ENCODE measurements at places on chromosomes 6 and 20. TPM values are rescaled to one million over a fixed set of nuclear protein-coding genes. Genes with fewer than 3 reads are reported as not detected.

Gene GHRH
- not detected for total RNA-seq

Gene CFAP61
- total RNA-seq = 0.17 TPM

Gene TXLNB
- 4.1 TPM for total RNA-seq

Gene CDH4
- total RNA-seq = 2.0 TPM

Gene TINAG
- not detected for total RNA-seq
